ENCODE measurements at places on chromosomes 6 and 20.
A peak's percentile ranks its signal among the peaks of the same experiment; 100 is the strongest.

GRCh38 chr6:149335924-149336608 is 18.6 kb downstream of the TAB2 start:
- DNase-seq: peak; percentile 67

GRCh38 chr20:22383156-22383555 is 201.2 kb downstream of the FOXA2 start:
- no peak for DNase-seq

DNA sequence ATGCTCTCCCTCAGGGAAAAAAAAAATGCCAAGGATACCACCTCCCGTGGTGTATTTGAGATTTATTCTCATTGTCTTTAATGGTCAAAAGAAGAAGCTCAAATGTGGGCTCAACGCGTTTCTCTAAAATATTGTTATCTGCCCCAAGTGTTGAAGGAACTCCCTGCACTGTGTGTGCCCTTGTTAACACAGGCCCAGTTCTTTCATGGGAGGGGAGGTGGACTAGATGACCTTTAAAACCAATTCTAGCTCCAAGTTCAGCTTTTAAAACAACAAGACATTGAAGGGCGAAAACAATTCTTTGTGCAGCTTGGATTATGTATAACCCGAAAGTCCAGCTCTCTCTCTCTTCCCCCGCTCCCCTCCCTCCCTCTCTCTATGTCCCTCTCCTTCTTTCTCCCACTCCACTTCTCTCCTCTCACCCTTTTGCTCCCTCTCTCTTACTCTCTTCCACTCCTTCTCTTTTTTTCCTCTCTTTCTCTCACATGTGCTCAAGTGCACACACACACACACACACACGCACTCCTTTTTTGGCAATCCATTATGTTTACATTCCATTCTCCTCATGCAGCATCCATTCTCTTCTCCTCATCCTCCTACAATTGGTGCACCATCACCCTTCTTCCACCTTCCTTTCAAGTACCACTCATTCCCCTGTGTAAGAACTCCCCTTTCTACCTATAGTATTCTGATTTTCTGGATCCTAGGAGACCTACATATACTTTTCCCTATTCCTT is 8.5 kb downstream of the HLA-DMB start:
- DNase-seq: peak; percentile 46

DNA sequence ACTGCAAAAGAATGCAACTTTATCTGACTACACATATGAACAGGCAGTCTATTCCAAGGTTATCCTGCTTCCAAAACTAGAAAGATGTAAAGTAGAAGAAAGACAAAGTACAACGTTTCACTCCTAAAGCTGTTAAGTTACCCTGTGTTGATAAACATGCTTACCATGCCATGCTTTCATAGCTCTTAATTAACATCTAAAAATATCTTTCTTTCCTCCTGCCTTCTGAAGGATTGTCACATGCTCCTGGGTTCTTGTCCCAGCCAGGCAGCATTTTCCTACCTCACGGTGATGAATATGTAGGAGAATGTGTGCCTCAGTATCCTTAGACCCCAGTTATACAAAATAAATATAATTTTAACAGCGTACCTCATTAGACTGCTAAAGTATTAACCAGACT is 344.6 kb downstream of the SYNE1 start:
- no peak for DNase-seq

DNA sequence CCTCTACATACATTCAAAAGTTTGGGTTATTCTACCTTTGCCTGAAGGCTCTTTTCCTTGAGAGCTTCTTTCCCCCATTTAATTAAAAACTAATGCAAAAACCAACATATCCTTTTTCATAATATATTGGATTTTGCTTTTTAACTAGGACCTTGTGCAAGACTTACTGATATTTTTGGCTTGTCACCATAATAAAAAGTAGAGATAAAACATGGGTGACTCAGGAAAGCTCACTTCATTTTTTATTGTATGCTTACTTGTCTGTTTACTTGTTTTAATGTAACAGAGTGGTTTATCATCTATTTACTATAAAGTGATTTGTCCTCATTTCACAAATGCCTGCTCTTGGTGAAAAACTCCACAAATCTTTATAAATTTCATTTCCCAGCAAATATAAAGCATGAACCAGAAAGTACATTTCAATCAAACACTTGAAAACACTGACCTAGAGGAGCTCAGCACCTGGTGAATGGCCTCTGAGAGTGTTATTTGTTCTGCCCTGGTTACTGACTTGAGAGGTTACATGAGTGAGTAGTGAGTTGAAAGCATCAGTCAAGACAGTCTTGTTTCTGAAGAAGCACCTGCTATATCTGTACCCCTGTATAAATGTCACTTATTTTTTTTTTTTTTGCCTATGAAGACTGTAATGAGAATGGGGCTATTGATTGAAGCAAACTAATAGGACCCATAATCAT is 20.8 kb downstream of the ADGRG6 start:
- DNase-seq: no peak

DNA sequence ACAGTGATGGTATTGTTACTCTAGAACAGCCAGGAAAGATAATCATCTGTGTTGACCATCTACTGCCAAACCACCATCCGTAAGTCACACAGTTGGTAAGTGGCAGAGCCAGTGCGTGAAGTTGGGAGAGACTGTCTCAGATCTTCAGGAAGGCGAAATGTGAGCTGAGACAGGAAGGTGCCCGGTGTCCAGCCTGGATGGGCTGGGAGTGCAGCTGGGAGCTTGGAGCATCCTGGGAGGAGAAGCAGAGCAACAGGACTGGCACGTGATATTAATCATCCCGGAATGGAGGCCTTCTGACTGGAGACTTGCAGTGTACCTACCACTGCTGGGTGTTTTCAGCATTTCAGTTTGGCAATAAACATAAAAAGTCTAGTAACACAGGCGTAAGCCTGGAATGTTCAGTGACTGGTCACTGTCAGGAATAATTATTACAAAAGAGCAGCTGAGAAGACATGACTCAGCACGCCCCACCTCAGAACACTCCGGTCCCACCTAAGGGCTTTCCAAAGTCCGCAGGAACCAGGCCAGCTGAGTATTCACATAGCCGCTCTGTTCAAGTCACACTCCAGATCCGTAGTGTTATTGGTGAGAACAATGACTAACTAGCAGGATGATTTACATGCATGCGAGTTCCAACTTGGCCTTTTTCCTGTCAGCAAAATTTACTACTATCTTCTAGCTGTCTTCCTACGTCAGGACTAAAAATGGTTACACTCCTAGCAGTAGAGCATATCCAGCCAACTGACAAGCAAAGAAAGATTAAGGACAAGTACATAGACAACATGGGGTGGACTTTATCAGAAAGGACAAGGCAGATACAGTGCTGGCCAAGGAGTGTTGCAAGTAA is 45.1 kb upstream of the PNRC1 start:
- DNase-seq: peak; percentile 78

DNA sequence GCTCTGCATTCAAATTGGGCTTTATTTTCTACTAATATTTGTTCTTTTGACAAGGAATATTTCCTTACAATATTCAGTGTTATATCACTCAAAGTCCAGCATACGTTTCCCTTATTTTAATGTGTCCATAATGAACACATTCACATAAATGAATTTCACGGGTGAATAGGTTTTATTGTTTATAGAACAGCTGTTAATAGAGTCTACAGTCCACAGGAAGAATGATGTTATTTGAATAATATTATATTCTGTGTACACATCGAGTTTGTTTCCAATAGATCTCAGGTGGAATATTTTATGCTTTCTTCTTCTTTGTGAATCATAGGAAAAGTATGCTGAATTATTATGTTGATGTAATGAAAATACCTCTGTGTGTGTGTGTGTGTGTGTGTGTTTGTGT is 582.4 kb downstream of the CDH26 start:
- no peak for DNase-seq

- no peak for DNase-seq
These were observed 19.1 kb downstream of the ZSCAN23 start for GRCh38 chr6:28424163-28424562.

DNA sequence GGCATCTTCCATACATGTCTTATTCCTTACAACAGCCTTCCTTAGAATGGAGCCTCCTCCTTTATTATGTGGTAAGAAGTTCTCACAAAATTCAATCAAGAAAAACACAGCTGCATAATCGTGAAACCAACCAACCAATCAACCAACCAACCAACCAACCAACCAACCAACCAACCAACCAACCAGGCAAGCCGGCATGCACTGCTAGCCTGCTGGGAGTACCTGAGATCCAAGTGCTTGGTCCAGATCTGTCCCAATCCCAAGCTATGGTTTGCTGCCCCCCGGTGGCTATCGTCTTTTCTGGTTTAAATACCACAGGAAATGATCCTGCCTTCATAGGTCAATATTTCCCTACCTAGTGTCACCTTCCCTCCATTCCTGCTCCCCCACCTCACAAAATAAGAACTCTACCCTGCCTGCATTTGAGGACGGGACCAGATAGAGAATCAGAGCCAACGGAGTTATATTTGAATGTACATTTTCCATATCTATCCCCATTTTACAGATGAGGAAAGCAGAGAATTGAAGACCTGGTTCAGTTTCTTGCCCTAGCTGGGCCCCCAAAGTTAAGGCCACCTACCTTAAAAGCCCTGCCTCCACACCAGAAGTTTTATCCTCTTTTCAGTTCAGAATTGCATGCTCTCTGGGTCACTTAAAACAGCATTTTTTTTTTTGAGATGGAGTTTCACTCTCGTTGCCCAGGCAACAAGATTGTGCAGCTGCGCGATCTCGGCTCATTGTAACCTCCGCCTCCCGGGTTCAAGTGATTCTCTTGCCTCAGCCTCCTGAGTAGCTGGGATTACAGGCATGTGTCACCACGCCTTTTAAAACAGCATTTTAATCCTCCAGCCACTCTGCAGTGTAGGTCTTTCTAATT is 27.1 kb downstream of the RAB44 start:
- peak; percentile 51 for DNase-seq

DNA sequence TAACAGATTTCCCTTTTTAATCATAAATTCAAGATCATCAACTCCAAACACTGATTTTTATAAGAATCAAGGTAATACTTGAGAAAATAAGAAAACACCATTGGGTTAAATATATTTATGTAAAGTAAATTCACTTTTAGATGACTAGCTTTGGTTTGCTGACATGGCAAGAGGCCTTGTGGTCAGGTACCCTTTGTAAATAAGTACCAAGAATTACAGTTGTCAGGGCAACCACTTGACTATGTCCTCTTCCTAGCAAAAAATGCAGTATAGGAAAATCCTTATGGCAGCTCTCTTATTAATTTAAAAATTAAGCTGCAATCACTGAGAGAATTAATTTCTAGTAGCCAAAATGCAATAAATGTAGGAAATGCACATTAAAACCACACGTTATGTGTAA is 153.8 kb downstream of the INSM1 start:
- no peak for DNase-seq

- DNase-seq: peak; percentile 44
These were observed 75.2 kb upstream of the GLP1R start for GRCh38 chr6:38973178-38974057.

- DNase-seq: no peak
These were observed 702.7 kb upstream of the AGPAT4 start for GRCh38 chr6:161976553-161976952.

- DNase-seq: no peak
These were observed 213.2 kb upstream of the MYLIP start for GRCh38 chr6:15915508-15916178.

DNA sequence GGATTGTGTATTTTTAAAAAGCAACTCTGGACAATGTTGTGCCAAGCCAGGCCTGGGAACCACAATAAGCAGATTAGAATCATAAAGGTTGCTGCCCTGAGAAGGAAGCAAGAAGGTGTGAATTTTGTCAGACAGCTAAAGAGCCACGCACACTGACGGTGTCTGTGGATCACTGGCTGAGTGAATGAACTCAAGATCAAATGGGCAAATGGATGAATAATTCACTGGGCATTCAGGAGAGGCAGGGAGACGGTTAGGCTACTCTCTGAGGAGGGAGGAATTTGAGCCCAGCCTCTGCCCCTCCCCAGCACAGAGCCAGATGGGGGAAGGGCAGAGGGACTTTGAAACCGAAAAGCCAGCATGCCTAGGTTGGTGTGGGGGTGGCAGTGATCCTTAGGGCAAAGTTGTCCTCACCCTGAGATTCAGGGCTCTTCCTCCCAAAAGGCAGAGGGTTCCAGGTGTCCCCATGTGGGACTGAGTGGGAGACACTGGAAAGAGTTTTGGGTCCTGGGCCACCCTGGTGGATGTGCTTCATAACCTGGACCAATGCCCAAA is 19.5 kb upstream of the SLC22A7 start:
- peak; percentile 65 for DNase-seq

- no peak for DNase-seq
These were observed 387.8 kb upstream of the GJE1 start for GRCh38 chr6:141744971-141745370.

- no peak for DNase-seq
These were observed 101.1 kb upstream of the CDYL start for GRCh38 chr6:4675121-4675520.

GRCh38 chr6:44067173-44068139 is 59.8 kb downstream of the MRPL14 start:
- DNase-seq: no peak

- no peak for DNase-seq
These were observed 8.3 kb upstream of the FOXC1 start for GRCh38 chr6:1601158-1602048.

DNA sequence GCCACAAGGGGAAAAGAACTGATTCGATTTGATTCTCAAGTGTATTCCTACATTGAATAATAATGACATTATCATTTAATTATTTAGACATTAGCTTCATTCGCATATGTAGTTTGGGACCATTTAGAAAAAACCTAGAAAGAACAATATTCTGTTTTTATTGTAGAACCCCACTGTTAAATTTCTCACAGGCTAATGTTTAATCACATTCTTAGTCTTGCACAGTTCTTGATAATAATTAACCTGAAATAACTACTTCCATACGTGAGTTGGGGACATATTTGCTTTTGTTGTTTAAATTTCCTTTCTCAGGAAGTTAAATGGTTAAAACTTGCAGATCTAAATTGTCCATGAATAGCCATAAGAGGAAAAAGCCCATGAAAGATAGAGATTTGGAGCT is 275.2 kb downstream of the TFAP2B start:
- DNase-seq: no peak

DNA sequence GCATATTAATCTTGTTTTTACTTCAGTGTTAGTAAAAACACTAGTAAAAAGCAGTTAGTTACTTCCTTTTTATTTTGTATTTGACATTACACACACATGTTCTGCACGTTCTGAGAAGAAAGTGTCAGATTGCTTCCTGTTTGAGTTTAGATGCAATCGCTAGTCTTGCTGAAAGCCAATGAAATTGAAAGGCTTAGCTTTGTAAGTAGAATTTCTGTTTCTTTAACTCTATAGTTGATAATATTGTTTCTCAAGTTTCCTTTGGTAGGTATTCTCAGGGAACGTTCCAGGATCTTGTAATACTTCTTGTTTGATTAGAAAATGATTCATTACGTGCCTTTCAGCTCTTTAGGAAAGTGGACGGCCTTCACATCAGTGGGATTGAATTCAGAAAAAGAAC is 55.0 kb downstream of the CDKAL1 start:
- DNase-seq: no peak
